Stimulated activated CD4-positive, alpha-beta T cell treated with anti-CD3 and anti-CD28 coated beads, Interleukin-15, amount 100 ng/mL, for 1 hour (primary cell): ENCODE measurements at places on chromosomes 6 and 20.

DNA sequence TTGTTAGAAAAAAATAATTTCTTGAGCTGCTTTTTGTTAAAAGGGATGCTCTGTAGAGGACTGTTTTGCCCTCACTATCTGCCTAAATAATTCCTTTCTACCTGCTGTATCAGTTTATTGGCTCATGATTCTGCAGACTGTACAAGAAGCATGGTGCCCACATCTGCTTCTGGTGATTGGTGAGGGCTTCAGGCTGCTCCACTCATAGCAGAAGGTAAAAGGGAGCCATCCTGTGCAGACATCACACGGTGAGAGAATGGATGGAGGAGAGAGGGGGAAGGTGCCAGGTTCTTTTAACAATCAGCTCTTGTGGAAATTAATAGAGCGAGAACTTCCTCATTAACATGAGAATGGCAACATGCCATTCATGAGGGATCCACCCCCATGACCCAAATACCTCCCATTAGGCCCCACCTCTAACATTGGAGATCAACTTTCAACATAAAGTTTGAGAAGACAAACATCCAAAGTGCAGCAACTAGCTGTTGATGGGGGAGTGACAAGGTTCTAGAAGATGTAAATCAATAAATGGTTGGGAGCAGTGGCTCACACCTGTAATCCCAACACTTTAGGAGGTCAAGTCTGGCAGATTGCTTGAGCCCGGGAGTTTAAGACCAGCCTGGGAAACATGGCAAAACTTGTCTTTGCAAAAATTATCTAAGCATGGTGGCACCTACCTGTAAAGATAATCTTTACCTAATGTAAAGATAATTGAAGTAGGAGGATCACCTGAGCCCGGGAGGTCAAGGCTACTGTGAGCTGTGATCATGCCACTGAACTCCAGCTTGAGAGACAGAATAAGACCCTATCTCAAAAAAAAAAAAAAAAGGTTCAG is 15.7 kb upstream of the AHCY start:
- no peak for DNase-seq

DNA sequence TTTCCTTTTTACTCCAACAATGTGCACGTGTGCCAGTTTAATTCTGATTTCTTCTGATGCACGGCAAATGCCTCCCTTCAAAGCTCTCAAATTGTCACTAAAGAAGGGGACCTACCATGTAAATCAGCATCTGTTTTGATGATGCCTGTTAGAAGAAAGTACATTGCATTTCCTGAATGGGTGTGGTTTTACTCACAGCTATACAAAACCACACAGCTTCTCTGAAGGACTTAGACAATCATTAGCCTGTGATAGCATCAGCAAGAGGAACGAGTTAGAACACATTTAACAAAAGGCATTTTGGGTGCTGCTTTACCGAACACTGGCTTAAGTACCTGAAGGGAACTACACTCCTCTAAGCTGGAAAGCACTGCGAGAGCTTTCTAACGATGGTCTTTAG is 109.4 kb downstream of the ATXN1 start:
- no peak for DNase-seq

- no peak for DNase-seq
Measured at GRCh38 chr6:99016355-99016754, 68.6 kb upstream of the FBXL4 start.

- DNase-seq, result no peak
Measured at GRCh38 chr20:39775110-39775509, 813.0 kb downstream of the DHX35 start.

DNA sequence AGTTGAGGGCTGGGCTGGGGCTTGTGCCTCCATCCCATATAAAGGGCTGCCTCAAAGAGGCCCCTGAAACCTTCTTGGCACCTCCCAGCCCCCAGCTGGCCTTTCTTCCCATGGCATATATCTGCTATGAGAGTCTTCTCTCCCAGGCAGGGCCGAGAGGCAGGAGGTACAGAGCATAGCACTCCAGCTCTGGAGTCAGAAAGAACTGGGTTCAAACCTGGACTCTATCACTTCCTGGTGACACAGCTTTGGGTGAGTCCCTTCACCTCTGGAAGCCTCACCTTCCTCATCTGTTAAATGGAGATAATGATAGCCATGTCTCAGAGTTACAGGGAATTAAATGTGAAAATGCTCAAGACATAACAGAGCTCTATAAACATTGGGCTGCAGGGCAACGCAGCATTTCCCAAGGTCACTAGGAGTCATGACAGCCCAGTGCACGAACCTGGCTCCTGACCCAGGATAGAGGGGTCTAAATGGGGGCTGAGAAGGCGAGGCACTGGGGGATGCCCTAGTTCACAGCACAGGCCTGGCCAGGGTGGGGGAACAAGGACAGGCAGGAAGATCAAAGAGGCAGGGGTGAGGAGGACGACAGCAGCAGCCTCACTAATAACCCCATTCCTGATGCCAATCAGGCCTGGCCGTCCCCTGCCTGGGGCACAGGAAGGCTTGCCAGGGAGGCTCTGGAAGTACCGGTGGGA is 1.9 kb downstream of the FAM83C start:
- no peak for DNase-seq

GRCh38 chr6:156689656-156690055 is 87.5 kb upstream of the ARID1B start:
- DNase-seq, result no peak

DNA sequence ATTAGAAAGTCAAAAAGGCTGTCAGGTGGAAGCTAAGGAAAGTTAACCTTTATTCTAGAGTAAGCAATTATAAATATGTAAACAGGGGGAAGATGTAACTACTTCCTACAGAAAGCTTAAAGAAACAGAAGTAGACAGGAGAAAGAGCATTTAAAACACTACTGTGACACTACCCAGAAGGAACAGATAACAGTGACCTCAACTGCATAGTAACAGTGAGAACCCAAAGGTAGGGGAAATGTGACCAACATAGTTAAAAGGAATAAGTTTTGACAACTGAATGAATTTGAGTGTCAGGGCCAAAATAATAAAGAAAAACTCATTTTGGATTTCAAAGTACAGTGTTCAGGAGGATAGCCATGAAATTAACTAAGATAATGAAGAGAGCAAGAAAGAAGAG is 43.5 kb downstream of the IBTK start:
- no peak for DNase-seq

- no peak for DNase-seq
Measured at GRCh38 chr20:3398681-3399252, 8.7 kb downstream of the DNAAF9 start.

GRCh38 chr20:56589633-56590032 is 39.5 kb upstream of the TFAP2C start:
- no peak for DNase-seq

GRCh38 chr6:166010136-166010960 is 157.3 kb downstream of the TBXT start:
- no peak for DNase-seq

- no peak for DNase-seq
Measured at GRCh38 chr6:52946306-52946705, 36.8 kb upstream of the GSTA3 start.

DNA sequence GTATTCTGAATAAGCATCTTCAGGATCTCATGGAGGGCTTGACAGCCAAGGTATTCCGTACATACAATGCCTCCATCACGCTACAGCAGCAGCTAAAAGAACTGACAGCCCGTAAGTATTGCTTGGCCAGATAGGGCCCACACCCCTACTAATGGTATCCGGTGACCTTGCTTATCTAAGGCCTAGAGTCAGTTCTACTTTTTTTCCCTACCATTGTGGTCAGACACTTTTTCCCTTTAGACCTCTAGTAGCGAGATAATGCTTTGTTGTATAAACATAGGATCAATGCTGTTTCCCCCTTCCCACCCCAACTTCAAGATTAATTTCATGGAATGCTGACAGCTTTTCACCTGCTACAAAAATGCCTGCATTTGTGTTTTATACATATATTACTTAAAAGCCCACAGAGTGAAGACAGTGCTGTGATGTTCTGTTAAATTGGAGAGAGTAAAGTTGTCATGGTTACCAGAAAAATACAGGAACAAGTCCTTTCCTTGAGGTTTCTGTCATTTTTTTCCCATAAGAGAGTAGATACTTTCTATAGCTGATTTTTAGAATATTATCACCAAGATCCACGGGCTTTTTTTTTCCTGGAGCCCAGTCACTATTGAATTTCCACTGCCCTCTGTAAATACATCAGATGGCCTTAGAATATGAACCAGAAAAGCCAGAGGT is 20.9 kb upstream of the PLCG1 start:
- no peak for DNase-seq

GRCh38 chr6:36838896-36839748 is at the start of gene CPNE5:
CPNE5 (minus strand) TSS chr6:36839444; CDS start chr6:36839377, 67 bp downstream.
- no peak for DNase-seq

GRCh38 chr6:115137910-115138309 is 795.1 kb upstream of the HS3ST5 start:
- DNase-seq, result no peak

DNA sequence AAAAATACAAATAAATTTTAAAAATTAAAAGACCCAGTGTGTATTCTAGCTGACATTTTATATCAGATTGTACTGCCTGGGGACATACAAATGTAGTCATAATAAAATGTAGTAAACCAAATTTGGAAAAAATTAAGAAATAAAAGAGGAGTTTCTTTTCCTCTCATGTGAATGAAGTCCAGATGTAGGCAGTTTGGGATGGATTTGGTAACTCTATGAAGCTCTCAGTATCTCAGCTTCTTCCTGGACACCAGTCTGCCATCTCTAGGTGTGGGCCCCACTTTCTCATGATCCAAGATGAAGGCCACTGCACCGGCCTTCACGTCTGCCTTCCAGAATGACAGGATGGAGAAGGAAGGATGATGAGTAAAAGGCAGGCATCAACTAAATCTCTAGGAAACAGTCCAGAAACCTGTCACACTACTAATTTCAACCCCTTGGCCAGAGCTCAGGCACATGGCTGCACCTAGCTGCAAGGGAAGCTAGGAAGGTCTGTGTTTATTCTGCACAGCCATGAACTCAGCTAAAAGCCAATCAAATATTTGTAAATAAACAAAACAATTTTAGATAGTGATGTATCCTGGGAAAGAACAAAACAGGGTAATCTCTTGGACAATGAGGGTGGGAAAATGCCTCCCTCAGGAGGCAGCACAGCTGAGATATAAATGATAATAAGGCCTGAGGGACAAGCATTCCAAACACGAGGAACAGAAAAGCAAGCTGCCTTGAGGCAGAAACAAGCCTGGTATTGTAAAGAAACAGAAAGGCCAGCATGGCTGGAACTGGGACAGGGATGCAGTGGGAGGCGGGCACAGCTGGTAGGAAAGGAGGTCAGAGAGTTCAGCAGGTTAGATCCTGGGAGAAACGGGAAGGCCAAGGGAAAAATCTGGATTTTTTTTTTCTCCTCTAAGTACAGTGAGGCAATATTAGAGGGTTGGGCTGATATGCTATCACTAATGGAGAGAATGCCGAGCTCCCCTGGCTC is 88.5 kb upstream of the PTPN1 start:
- DNase-seq, result no peak

DNA sequence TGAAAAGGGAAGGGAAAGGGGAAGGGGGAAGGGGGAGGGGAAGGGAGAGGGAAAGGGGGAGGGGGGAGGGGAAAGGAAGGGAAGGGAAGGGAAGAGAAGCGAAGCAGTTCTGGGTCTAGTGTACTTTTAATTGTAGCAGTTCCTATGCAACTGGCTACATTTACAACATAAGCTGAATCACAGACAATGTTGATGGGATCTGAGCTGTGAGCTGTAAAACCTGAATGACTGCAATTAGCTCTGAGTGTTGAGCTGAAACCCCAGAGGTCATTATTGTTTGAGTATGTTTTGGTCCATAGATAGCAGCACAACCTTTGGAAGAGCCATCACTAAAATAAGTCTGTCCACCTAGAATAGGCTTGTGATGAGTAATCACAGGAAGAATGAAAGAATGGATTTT is 7.2 kb upstream of the ABHD12 start:
- DNase-seq, result no peak

DNA sequence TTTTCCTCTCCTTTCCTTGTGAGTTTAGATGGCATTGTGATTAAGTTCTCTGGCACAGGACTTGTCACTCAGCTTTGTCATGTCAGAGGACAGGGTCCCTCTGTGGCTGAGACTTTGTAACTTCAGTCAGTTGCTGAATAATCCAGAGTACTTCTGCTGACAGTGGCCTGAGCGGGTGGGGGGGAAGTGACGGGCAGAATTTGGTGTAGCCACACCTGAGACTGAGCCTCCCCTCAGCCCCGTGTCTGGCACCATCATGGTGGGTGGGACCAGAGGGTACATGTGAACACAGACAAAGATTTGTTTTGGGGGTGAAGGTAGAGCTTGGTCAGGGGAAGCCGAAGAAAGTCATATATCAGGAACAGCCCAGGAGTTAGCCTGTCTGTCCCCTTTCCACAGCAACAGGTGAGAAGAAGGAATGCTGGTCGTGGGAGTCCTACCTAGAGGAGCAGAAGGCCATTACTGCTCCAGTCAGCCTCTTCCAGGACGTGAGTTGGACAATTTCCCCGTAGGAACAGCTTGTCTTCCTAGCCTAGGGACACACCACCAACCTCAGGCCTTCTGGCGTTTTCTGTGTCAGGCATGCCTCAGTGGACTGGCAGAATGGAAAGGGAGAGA is 20.9 kb downstream of the L3MBTL1 start:
- DNase-seq, result no peak

GRCh38 chr6:116066789-116067188 is 6.1 kb upstream of the FRK start:
- no peak for DNase-seq

GRCh38 chr20:18919996-18920395 is 106.4 kb downstream of the SCP2D1 start:
- DNase-seq, result no peak

- no peak for DNase-seq
Measured at GRCh38 chr6:10545482-10545881, 24.3 kb downstream of the GCNT2 start.

DNA sequence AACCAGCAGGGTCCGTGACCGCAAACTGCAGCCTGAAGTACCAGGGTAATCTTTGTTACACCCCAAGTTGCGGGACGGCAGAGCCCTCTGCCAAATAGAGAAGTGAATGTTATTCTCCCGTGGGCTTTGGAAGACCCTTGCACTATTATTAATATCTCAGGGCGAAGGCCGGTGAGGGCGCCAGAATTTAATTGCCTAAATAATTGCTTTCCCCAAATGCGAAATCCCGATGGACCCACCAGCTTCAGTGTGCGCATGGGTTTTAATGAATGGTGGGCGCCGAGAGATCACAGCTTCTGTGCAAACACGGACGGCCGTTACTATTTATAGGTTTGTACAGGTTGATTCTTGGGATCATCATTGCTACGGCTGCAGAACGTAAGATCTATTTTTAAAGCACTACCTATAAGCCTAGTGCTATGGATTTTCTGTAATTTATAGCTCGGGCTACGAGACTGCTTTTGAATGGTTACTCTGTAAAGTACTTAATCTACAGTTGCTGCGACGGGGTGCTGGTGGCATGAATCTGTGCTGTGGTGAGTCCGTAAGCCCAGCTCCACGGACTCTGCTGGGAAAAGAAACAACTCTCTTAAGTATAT is 15.2 kb upstream of the PHACTR3 start:
- no peak for DNase-seq

- DNase-seq, result no peak
Measured at GRCh38 chr6:108027594-108027993, 46.9 kb downstream of the OSTM1 start.
